Gastroesophageal sphincter (tissue), 4 donors: ENCODE measurements at places on chromosomes 12 and 14. TPM values are rescaled to one million over a fixed set of nuclear protein-coding genes. Genes with fewer than 3 reads are reported as not detected.

- ATAC-seq: no peak
These were observed 82.0 kb downstream of the CATSPERB start for GRCh38 chr14:91649930-91650329.

- ATAC-seq: no peak
These were observed 31.0 kb downstream of the GNPTAB start for GRCh38 chr12:101799774-101800173.

TAS2R14 gene
- 7.6 TPM for total RNA-seq

DNA sequence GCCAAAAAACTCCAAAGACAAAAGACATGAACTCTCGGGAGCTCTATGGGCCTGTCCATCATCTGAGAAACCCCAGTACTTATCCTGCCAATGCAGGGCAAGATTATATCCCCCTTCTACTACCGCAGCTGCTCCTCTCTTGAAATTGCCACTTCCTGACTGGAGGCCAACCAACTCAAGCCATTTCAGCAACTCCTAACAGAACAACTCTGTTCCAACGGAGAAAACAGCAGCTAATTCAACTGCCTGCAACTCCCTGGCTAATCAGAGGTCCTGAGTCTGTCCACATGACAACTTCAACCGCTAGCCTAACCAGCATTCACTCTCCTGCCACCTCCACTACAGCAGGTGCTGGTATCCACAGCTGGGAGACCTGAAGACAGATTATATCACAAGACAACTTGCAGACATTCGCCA, 24.1 kb downstream of the CEP83 start:
- no peak for ATAC-seq

GRCh38 chr14:67268426-67269150, 27.4 kb downstream of the PALS1 start:
- no peak for ATAC-seq

GRCh38 chr14:64725261-64725815, 21.1 kb downstream of the PLEKHG3 start:
- no peak for ATAC-seq
